NCI-H82 (cell line): ENCODE measurements at places on chromosomes 2 and 18.

DNA sequence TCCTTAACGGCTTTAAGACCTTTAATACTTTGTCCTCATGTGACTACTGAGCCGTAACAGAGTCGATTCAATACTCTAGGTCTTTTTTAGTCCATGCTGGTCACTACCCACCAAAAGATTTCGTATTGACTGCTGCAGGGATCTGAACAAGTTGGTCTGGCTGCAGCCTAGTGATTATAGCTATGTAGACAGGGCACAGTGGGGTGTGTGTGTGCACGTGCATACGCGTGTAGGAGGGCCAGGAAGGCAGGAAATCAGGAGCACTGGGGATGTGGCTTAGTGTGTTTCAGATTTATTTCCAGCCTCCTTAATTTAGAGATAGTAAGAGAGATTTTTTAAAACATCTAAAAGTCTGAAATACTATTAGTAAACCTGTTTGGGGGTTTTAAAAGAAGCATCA, 161.4 kb downstream of the MYO3B start:
- DNase-seq, result peak; percentile 72

DNA sequence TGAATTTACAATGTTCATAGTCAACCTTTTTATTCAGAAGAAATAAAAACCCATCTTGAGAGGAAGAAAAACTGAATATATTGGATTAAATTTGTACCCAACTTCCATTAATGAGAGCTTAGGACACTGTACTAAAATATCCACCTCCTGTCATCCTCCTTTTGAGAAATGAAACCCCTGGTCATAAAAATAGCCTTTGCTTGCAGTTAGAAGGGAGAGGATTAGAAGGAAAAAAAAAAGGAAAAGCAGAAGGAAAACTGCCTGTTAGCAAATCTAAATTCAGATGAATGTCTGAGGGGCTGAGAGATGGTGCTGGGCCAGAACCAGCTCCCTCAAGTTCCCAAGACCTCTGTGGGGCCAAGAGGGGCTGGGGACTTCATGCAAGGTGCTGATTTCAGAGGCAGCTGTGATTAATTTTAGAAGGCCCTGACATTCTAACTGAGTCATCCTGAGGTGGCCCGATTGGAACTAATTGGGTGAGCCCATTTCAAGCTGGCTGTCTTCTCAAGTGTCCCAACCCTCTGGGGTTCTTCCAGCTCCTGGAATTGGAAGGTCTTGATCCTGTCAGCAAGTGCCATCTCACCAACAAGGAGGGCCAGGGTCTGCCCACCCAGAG, 38.4 kb upstream of the BIN1 start:
- DNase-seq, result no peak

DNA sequence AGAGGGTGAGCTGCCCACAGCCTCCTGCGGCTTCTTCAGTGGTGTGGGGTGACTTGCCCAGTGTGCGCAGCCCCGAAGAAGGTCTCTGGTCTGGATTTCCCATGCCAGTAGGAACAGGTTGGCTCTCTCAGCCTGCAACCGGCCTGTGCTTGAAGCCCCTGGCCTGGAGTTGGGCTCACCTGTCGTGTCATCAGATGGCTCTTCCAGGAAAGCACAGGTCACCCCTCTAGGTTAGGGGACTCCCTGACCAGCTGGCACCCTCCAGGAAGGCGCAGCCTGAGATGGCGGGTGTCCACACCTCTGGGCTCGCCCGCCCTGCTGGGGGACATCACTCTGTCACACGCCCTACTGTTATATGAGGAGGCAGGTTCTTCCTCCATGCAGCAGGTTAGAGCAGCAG, 179.8 kb downstream of the SEPTIN10 start:
- no peak for DNase-seq

DNA sequence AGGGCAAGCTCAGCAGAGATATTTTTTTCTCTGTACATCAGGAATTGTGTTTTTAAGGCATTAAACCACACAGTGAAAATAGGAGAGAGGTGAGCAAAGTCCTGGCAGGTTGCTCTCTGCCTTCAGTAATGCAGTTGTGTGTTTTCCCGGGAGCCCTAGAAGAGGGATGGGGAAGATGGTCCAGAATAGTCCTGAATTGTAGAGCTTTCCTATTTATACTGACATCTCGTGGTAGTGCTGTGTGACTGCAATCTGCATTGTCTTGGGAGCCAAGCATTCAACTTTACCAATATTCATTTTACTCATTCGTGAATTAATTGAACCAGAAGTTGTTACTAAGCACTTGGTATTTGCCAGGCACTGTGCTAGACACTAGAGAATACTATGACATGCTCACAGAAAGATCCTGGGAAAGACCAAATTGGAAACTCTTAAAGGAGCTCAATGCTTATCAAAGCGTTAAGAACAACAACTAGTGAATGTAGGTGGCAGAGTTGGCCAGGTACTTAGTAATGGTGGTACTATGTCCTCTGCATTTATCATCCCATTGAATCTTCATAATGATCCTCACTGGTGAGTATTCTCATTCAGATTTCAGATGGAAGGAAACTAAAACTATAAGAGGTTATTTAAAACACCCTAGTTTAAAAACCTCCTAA, 214.6 kb downstream of the TRIB2 start:
- DNase-seq, result peak; percentile 73

DNA sequence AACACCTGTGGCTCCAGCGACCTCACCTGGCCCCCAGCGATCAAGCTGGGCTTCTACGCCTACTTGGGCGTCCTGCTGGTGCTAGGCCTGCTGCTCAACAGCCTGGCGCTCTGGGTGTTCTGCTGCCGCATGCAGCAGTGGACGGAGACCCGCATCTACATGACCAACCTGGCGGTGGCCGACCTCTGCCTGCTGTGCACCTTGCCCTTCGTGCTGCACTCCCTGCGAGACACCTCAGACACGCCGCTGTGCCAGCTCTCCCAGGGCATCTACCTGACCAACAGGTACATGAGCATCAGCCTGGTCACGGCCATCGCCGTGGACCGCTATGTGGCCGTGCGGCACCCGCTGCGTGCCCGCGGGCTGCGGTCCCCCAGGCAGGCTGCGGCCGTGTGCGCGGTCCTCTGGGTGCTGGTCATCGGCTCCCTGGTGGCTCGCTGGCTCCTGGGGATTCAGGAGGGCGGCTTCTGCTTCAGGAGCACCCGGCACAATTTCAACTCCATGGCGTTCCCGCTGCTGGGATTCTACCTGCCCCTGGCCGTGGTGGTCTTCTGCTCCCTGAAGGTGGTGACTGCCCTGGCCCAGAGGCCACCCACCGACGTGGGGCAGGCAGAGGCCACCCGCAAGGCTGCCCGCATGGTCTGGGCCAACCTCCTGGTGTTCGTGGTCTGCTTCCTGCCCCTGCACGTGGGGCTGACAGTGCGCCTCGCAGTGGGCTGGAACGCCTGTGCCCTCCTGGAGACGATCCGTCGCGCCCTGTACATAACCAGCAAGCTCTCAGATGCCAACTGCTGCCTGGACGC, 4.9 kb downstream of the GPR35 start:
- no peak for DNase-seq

DNA sequence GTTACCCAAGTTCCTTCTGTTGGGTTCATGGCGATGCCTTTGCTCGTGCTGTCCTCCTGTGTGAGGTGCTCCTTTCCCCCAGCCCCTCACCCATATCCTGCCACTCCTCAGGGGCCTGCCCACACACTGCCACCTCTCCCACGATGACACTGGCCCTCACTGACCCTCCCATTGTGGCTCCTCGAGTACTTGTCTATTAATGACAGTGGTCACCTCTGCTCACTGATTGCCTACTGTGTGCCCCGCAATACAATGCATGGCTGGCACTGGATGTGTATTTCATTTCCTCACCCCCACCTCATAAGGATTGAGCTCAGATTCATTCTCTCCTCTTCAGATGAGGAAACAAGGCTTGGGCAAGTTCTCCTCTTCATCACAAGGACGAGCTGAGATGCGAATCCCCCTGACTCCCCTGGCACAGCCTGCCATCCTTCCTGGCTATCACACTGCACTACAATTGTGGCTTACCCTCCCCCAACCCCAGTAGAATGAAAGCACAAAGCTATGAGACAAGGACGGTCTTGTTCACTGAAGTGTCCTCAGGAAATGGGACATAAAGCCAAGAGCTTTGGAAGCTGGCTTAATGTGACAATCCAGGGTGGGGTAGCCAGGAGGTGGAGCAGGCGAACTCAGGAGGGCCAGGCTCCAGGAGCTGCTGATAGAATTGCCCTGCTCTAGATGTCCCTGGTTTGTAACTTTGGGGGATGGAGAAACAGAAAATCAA, 93.9 kb upstream of the RAB12 start:
- DNase-seq, result no peak

DNA sequence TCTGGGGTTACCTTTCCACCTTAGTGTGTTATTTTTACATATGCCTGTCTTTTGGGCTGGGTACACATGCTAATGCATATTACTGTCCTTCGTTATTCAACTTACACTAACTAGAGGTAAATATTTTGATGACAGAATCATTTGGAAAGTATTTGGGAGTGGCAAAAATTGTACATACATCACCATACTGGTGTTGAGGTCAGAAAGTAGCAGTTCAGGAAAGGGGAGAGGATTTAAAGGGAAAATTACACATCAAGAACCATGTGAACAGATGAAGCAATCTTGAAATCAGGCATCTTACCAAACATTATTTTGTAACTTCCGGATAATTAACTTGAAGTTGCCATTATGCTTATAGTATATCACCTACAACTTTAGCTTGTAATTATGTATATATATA, 379.7 kb downstream of the RND3 start:
- DNase-seq, result no peak

GRCh38 chr2:231985823-231986261, 24.3 kb downstream of the DIS3L2 start:
- peak; percentile 27 for DNase-seq

DNA sequence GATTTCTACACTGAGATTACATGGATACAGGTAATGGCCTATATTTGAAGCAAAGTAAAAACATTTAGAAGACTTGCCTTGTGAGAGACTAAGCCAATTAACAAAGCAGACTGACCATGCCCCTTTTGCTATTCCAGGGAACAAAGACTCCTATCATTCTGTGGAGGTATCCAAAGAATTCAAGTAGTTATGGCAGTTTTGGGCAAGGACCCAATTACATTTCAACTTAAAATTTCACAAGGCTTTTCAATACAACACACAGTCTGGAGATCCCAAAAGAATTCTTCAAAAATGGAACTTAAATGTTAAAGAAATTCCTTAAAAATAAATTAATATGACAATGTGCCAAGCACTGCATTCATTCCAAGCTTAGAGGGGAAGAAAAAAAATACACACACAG, 109.2 kb upstream of the CHRNA1 start:
- DNase-seq, result no peak

DNA sequence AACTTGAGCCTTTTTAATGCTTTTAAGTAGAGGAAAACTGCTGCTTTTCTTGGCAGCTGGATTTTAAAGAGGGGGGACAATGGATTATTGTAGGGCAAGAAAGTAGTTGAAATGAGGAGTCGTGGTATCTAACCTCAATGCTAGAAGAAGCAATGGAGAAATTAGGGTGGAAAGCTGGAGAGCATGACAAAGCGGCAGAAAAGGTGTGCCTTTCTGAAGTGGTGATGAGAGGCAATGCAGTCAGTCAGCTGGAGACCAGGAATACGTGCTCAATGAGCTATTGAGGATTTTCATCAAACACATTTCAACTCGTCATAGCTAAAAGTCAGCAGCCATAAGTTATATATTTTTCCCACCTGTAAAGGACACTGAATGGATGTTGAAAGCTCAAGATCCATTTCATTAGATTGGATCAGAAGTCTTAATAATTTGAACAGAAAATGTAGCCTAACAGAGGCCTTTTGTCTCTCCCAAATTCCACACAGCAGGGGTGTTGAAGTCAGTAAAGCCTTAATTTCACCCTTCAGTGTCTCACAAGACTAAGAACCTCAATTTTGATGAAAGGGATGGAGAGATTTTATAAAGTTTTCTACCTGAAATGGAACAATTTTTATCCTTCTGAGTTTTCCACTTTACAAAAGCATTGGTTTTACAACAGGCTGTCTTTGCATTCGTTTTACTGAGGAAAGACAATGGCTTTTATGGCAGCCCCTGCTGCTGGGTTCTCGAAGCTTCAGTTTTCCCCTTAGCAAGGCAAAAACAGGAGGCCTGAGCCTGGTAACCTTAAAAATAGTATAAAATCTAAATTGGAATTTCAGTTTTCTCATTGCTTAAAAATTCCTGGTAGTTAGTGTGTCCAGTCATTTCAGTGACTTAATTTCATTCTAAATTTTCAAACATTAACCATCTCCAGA, 131.1 kb downstream of the CCDC102B start:
- DNase-seq, result no peak

- DNase-seq, result peak; percentile 62
Observed at GRCh38 chr2:177758591-177759371, 313.8 kb downstream of the PDE11A start.

DNA sequence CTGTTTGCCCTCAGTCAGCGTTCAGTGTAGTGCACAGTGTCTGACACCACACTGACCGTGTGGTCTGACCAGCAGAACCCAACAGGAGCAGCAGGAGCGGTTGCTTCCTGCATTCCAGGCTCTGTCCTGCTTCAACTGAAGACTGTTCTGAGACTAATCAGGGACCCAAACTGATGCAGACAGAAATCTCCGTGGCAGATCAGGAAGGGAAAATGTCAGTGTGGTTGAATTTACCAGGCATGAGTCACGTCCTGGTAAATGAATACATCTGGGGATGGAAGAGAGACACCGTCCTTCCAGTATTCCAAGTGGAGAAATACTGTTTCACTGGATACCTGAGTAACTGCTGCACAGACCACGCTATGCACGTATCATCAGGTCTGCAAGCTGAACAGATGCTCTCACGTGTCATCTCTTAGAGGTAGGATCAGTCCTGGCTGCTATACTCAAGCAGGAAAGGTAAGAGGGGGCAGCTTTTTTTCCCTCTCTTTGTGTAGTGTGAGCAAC, 223.6 kb upstream of the EPAS1 start:
- no peak for DNase-seq

DNA sequence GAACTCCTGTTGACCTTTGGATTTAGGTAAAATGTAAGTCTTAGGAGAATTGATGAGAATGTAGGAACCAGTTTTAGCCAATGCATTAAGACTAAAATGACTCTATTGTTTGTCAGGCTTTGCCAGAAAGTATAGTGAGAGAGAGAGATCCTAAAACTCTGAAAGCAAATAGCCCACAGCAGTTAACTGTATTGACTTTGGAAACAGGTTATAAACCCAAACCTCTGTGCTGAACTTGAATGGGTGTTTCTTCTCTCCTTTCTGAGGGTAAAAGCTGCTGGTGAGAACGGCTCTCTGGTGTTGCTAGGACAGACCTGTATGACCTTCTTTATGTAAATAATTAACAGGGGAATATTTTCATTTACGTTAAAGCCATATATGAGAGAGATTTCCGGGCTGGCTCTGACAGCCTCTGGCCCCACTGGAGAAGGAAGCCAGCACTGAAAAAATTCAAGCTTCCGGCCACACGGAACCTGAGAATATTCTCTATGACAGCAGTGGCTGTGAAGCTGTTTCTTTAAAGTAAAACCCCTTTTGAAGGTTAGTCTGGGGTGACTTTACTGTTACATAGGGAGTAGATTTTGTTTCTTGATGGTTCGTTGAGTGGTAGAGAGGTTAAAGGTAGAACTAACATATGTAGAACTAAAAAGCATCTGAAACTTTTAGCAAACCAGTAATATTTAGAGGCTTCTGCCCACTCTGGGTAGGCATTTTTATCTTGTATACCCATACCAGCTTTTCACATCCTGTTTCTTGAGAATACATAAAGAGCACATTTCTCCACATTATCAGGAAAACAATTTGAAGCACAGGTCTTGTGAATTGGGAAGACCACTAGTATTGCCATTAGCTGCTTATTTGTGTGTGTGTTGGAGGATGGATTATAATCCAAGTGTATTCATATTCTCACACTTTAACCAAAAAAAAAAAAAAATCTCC, 123.8 kb downstream of the SPTBN1 start:
- DNase-seq, result no peak

- no peak for DNase-seq
Observed at GRCh38 chr2:230664128-230664527, 48.5 kb upstream of the CAB39 start.

GRCh38 chr2:206831442-206831995, 66.1 kb downstream of the FASTKD2 start:
- no peak for DNase-seq
